ENCODE measurements at places on chromosomes 1 and 21. TPM values are rescaled to one million over a fixed set of nuclear protein-coding genes. Genes with fewer than 3 reads are reported as not detected.

The C8B gene
- total RNA-seq, result not detected

The NUP210L gene
- not detected for total RNA-seq

The RIMS3 gene
- 14.2 TPM for total RNA-seq

The SPRR5 gene
- total RNA-seq, result not detected

DNA sequence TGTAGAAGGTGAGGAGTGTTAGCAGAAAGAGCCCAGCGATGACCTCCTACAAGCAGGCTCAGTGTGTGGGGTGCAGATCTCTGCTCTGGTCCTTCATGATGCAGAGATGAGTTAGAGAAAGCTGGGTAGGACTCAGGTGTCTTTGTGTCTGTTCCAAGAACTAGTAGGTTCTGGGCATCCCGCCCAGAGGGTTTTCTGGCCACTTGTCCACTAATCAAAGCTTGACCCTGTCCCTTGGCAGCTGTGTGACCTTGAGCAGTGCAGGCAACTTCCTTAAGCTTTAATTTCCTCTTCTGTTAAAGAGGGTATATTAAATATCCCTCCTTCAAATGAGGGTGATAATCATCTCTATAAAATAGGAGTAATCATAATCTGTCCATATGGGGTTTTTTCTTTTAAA is 54.7 kb upstream of the WNT4 start:
- H3K4me1 ChIP-seq, result no peaks in the 10 kb centered on the region
- no peak for DNase-seq
- H3K36me3 ChIP-seq, result no peaks in the 10 kb centered on the region
- no peak overlapping the region for H3K4me3 ChIP-seq
- H3K27ac ChIP-seq, result no peak overlapping the region

DNA sequence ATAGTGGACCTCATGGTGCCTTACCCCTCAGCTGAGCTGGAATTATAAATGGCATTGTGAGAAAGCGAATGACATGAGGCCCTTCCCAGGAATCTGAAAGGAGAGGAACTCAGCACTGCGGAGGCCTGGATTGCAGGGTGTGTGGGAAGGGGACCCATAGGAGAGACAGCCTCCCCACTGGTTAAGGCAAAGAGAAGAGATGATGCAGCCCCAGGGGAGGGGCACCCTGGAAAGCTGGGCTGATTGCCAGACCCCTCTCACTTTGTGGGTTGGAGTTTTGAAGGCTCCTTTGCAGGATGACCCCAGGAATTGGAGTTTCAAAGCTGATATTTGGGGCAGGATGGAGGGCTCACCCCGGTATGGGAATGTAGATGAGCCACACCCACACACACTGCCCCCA is 2.0 kb downstream of the NPPB start:
- no peak overlapping the region for H3K27ac ChIP-seq
- no peaks in the 10 kb centered on the region for H3K4me1 ChIP-seq
- H3K36me3 ChIP-seq, result no peaks in the 10 kb centered on the region
- no peak for DNase-seq
- no peaks in the 10 kb centered on the region for H3K27me3 ChIP-seq

DNA sequence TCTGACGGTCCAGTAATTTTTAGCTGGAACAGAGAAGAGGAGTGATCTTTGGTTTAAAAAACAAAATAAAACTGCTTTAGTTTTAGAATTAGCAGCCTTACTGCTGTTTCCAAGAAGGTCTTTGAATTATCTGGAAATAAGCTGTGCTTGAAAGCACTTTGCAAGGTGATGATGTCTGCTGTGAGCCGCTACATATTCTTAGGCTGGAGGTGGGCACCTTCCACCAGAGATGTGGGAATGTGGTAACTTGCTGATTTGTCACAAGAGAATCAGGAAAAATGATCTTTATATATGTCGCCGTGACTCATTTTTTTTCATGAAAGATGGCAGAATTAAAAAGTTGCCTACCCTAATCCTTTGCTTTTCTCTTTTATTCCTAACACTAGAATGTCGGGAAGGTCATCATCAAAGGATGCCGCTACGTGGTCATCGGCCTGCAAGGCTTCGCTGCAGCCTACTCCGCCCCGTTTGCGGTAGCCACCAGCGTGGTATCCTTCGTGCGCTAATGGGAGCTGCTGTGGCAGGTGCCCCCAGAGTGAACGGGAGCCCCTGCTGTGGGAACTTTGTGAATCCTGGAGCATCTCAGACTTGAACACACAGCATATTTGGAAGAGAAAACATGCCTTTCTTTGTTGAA is 6.2 kb downstream of the C1orf115 start:
- no peaks in the 10 kb centered on the region for H3K36me3 ChIP-seq
- DNase-seq, result no peak
- H3K27me3 ChIP-seq, result peaks cover 3% of the 10 kb centered on the region
- H3K4me1 ChIP-seq, result no peaks in the 10 kb centered on the region
- H3K27ac ChIP-seq, result no peak overlapping the region
- H3K4me3 ChIP-seq, result no peak overlapping the region
